ENCODE measurements at places on chromosomes 2 and 18.

GRCh38 chr2:216107760-216108159, 1.4 kb upstream of the XRCC5 start:
- no peak for DNase-seq

- peak; percentile 46 for DNase-seq
Observed at GRCh38 chr2:179263015-179263414, 1.6 kb downstream of the SESTD1 start.

DNA sequence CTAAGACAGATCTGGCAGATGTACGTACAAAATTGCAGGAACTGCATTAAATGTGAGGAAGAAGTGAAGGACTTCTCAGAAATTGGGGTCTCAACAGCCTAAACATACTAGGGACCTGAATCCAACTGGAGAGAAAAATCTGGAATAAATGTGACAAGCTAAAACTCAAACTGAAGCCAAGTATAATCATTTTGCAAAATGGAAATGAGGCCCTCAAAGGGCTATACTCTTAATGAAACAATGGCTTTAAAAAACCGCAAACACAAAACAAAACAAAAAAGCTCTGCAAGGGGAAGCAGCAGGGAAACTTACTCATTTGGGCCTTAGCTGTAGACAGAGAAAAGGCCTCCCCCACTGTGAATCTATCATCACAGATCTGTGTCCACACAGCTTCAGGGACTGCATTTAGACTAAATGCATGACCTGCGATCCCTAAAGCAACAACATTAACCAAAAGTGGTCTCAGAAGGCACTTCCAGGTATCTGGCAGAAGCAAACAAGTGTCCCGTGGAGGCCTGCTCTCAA, 63.2 kb downstream of the CCBE1 start:
- DNase-seq = no peak

- DNase-seq = peak; percentile 64
Observed at GRCh38 chr18:25289001-25289631, 62.9 kb downstream of the ZNF521 start.

DNA sequence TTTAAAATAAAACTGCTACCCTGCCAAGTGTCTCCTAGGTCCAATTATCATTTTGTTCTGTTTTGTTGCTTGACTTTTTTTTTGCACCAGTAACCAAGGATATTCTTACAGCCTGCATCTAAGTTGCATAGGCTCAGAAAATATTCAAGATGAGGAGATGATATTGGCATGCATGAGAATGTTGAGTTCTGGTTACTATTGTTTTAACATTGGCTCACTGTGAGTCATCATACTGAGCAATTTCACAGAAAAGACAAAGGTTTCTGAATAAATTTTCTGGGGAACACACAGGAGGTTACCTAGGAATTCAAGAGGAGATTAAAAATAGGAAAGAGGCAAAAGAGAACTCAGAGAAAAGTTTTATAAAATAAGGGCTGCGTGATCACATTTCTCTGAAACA, 84.8 kb upstream of the POU3F3 start:
- DNase-seq = no peak

- DNase-seq = no peak
Observed at GRCh38 chr2:26647981-26648380, 6.8 kb upstream of the CIB4 start.

- no peak for DNase-seq
Observed at GRCh38 chr2:46411245-46411641, 68.1 kb upstream of the TMEM247 start.
